Esophagus squamous epithelium (tissue), 5 donors: ENCODE measurements at places on chromosomes 11 and 22.

- DNase-seq: no peak
These were observed 71.0 kb upstream of the TP53I11 start for GRCh38 chr11:45021692-45022141.

- DNase-seq: no peak
These were observed 2.6 kb downstream of the ANKRD13D start for GRCh38 chr11:67291481-67292381.

DNA sequence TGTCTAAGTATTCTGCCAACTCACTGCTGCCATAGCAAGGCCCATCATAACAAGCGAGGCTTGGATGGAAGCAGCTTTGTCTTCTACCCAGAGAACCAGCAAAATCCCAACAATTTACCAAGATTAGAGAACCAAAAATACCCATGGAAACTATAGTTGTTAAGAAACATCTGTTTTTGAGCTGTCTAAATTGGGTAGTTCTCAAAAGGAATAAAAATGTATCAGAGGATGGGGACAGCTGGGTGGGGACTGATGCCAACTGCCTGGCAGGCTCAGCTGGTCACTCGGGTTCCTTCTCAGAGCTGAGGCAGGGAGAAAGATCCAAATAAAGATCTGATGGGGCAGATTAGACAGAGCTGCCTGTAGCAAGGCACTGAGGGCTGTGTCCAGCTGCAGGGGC lies 85.9 kb upstream of the GRK3 start:
- DNase-seq: no peak

DNA sequence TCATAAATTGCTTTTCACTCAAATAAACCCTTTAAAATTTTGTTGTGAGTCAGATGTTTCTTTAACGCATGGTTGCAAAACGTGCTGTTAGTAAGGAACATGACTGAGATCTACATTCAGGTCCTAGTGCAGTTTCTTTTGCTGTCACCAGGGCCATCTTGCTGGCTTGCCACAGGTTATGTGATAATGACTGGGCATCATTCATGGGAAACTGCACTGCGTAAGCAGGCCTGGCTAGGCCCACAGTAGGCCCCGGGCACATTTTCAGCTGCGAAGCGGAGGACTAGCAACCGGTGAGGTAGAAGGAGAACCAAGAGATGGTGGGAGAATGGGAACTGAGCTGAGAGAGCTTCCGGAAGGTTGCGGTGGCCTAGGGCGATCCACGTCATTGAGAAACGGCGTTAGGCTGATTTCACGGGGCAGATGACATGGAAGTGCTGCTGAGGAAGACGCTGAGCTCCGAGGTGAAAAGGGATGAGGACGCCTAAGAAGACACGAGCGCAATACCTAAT lies 3.2 kb upstream of the KLHDC7B start:
- DNase-seq: no peak

DNA sequence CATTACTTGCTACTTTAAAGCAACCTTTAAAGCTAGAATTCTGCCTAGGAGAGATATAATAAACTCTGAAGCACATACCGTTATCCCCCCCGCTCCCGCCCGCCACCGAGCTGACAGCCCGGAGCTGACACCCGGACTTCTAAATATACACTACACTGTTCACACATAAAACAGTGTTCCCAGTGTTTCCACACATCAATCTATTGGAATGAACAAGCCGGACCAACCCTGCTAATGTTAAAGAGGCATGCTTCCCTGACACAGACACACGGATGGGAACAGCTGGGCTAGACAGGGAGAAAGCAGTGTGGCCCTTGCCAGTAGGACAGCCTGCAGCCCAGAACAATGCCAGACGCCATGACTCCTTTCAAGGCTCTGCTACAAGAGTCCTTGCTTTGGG lies 108.4 kb upstream of the CSNK2A3 start:
- DNase-seq: no peak
